ENCODE measurements at places on chromosomes 6 and 20.

- no peak for DNase-seq
These were observed 102.7 kb downstream of the RIN2 start for GRCh38 chr20:19860737-19861136.

GRCh38 chr6:30780642-30780920 lies 36.2 kb upstream of the IER3 start:
- DNase-seq, result no peak

DNA sequence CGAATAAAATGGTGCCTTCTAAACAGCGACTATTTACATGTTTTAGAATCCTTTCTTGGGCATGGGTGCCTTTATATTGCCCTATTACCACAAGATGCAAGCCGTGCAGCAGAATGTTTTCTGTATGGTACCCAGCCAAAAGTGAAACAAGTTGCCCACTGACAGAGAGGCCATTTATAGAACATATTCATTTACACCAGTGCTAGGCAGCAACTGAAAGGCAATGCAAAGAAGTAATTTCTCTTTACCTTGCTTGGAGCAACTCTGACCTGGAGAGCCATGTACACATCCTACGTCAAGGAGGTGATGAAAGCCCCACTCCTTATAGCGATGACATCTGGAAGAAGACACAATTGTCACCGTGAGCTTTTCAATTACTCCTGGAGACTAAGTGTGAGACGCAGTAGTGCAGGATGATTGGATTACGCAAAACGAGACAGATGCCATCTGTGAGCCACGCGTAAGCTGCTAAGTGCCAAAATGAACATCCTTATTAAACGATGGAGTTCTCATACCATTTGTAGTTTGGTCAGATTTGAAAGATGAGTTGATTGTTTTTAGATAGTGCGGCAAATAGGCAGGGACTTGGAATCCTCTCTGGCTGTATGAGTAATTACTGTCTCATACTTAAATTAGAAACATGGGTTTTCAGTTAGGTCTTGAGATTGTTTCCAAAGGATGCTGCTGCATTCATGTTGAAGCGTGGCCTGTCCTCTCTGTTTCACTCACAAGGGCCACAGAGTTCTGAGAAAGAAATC lies at the start of gene TMEM244:
Gene TMEM244, minus strand, starts transcription at position 408 of the 758 bp plus-strand sequence. Its CDS starts 127 bp downstream, at position 281.
- no peak for DNase-seq

- DNase-seq, result no peak
These were observed 82.7 kb downstream of the SIM1 start for GRCh38 chr6:100382031-100382430.

GRCh38 chr6:159056899-159057298 lies 12.1 kb upstream of the TAGAP start:
- DNase-seq, result no peak

DNA sequence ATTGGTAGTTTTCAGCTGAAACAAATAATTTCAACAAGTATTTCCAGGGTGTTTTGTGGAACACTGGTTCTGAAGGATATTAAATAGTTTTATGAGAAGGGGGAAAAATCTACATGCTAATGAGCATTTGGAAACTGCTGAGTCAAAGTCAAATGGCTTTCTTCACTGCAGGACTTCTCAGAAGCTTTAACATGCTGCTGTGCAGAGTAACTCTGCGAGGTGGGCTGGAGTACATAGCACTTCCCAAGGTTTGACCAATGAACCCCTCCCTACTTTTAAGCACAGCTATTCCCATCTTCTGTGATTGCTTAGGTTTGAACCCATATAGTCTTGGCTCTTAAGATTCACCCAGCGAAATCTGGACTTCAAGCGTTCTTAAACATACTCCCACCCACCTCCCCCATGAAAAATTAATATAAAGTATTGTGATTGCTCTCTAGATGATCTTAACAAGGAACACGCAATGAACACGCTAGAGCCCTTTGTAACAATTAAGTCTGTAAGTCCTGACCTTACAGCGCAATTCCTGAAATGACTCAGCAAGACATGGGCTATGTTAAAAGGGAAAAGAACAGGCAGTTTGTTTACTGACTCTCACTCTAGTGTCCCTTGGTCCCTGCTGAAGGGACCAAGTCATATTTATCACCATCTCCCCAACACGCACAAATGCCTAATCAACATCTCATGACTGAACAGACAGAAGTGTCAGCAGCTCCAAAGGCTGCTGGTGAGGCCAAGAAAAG lies 105.2 kb downstream of the NFATC2 start:
- DNase-seq, result no peak

- DNase-seq, result no peak
These were observed 217.0 kb downstream of the HAO1 start for GRCh38 chr20:7723284-7723683.

DNA sequence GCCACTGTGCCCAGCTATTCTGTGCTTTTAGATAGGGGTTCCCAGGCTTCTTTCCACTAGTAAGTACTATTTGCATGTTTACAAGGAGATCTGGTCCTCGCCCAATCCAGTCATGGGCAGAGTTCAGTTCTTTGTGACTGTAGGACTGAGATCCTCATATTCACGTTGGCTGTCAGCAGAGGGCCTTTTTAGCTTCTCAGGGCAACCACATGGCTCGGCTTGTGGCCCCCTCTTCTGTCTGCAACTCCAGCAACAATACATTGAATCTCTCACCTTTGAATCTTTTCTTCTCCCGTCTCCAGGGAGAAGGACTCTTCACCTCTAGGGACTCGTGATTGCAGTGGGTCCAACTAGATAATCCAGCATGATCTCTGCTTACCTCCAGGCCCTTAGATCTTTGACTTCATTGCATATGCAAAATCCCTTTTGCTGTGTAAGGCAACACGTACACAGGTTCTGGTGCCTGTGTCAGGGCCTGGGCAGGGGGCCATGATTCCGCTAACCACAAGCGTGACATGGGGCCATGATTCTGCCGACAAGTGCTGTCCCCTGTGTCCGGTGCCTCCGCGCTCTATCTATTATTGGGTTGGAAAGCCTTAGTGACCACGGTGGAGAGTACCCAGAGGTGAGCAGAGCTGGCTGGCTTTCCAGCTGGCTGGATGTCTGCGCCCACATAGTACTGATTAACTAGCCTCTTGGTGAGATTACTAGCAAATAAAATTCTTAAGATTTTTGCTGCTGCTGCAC lies 5.1 kb downstream of the CCR6 start:
- DNase-seq, result no peak

DNA sequence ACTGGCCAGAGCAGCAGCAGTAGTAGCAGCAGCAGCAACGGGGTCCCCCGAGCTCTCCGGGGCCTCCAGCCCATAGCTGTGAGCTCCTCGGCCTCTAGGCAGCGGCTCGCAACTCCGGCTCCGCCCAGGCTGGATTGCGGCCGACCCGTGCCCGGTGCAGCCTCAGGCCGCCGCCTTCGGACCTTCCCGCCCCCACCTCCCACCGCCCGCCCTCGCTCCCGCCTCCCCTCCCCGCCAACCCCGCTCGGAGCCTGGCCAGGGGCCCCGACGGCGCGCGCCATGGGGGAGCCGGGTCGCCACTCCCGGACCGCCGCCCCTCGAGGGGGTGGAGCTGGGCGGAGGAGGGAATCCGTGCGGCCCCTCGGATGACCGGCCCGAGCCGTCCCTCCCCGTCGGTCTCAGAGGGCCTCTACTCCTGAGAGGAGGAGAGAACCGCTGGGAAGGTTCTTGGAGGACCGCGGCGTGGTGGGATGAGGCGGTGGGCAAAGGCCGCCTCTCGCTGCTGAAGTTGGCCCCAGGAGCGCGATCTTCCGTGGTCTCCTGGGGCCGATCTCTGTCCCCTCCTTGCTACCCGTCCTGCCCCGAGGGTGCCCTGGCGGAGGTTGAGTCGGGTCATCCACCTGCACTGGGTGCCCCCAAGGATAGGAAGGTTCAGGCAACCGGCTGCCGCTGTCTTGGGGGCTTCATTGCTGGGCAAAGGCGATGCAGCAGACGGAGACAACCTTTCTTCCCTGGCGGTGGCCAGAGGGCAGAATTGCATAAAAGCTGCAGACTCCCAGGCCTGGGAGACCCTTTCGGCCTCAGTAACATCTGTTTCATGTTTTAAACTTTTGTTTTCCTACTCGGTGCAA lies at the start of gene ADAM33:
Gene ADAM33, minus strand, starts transcription at position 80 of the 851 bp plus-strand sequence. Its CDS starts 6 bp downstream, at position 74.
- DNase-seq, result no peak

DNA sequence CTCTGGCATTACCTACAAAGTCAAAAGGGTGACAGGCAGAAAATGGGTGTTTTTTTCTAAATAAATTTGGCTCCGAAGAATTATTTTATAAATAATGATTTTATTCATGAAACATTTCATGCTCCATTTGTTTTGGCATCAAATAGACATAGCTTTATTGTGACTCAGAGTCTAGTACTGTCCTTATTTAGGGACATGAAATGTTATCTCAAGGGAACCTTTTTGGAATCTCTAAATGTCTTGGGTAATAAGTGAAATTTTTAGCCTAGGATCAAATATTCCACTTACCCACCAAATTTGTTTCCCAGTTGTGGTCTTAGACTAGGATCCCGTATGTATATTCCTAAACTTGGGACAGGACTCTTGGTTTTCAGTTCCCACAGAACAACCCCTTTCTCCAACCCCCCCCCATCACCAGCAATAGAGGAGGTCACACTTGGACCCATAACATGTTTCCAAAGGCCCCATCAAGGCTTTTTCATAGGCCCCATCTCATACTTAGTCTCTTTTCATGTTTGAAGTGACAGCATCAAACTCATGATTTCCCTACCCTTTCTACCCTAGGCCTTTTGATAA lies 81.8 kb downstream of the JAG1 start:
- DNase-seq, result no peak

DNA sequence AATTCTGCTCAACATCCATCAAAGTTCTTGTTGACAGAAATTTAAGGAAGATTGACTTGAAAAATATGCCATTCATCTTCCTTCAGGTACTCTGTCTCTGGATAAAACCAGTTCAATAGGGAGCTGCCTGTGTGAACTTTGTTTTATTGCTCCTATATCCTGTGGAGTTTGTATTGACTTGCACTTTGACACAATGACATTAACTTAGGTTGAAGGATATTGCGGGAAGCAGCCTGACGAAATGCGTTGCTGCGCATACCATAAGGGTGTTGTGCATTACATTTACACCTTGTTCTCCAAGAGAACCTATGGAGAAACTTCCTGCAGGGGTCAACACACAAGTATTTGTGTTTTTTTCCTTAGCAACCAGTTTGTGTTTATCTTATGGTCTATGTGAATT lies 185.4 kb upstream of the GRIK2 start:
- DNase-seq, result no peak

DNA sequence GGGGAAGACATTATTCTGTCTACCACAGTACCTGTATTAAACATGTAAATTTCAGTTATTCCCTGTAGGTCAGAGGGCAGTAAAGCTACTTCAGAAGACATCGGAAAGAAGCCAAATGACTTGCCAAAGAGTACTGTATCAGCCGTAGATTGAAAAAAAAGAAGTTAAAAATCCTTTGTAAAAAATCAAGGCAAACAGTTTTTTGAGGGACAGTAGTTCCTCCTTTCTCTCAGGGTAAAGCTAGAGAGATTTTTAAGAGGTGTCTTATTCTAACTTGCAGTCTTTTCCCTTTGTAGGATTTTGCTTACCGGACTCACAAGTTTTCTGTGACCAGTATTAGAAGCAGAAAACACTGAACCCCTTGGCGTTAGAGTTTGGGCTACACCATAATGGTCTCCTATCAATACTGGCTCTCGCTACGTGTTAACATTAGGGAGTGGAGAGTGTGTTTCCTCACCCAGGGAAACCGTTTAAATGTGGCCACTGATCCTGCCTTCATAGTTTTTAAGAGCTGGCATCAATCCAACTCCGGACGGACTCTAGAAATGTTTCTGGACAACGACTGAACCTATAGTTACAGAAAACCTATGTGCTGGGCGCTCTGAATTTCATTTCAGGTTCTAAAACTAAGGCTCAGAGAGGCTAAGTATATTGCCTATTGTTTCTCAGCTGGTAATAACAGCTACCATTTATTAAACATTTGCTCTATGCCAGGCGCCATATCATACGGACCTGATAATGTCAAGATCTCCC lies 1.3 kb upstream of the ASXL1 start:
- DNase-seq, result no peak

DNA sequence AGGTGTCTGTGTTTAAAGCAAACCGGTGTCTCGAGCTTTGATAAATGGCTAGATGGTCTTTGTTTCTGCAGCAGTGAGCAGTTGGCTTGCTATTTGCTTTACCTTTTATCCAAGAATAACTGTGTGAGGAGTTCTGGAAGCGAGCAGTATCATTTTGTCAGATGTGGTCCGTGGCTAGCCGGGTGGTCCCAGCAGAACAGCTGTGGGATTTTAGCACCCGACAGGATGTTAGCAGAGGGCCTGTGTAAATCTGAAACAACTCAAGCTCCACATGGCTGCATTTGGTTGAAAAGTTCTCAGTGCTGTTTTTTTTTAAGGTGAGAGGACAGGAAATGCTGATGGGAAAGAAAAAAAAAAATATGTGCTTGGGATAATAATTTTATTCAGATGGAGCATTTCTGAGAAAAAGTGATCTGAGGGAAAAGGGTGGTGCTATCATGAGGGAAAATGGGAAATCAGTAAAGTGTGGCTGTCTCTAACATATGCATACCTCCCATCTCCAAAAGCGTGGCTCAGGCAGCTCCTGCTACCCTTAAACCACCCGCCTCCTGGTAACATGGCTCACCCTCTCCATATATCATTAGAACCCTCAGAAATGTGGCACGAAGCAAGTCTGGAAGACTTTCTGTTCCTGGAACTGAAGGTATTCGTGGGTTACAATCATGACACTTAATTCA lies 215.4 kb downstream of the TSHZ2 start:
- no peak for DNase-seq

- no peak for DNase-seq
These were observed 19.1 kb upstream of the PGK2 start for GRCh38 chr6:49806145-49806544.

- DNase-seq, result no peak
These were observed 173.4 kb downstream of the MOXD1 start for GRCh38 chr6:132227904-132228303.

DNA sequence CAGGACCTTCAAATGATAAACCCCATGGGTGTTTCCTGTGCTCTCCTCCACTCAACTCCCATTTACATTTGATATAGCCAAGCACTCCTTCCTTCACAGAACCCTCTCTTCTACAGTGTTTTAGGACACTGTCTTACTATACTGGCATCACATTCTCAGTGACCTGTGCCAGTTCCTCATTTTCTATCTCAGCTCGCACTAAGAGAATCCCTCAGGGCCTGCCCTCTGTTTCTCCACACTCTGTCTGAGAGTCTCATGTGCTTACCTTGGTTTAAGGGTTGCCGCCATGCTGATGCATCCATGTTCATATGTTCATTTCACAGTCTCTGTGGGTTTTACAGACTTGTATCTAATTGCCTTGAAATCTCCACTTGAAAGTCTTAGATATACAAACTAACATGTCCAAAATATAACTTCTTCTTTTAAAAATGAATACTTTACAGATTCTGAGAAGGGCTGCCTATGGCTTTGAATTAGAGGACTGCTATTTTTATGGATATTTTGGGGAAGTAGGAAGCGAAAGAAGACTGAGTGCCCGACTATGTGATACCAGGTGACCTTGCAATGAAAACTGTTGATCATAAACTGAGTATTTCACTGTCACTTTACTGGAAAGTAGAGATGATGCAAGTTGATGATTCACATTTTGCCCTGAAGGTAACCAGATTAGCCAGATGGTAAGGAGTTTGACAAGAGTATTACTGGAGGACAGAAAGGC lies 153.1 kb upstream of the SIM1 start:
- no peak for DNase-seq

DNA sequence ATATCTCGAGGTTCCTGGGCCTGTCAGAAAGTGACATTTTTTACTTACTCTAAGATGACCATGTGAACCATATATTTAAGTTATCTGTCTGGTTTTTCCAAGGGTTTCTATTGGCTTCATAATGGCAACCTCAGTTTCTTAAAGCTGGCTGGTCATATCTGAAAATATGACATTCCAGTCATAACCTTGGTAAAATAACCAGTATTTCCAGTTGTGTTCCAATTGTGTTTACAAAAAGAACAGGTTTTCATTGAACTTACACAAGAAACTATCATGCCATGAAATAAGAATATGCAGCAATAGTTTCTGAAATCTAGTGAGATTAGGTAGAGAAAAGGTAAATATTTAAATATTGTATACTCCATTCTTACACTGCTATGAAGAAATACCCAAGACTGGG lies 61.7 kb upstream of the HMGN3 start:
- no peak for DNase-seq

Data from GM20000 (cell line).